ENCODE measurements at places on chromosomes 2 and 18.

DNA sequence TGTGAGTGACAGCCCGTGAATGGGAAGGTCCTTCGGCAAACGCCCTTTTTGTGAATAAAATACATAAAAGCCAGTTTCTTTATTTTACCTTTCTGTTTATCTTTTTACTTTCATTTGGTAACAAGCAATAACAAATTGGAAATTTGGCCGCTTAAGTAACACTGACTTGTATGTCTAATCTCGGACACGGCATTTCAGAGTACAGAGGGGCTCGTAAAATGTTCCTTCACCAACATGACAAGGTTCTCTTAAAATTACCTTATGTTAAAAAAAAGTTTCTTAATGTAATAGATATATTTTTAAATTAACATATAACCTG, 558 bp upstream of the NEMP2 start:
- DNase-seq = no peak

DNA sequence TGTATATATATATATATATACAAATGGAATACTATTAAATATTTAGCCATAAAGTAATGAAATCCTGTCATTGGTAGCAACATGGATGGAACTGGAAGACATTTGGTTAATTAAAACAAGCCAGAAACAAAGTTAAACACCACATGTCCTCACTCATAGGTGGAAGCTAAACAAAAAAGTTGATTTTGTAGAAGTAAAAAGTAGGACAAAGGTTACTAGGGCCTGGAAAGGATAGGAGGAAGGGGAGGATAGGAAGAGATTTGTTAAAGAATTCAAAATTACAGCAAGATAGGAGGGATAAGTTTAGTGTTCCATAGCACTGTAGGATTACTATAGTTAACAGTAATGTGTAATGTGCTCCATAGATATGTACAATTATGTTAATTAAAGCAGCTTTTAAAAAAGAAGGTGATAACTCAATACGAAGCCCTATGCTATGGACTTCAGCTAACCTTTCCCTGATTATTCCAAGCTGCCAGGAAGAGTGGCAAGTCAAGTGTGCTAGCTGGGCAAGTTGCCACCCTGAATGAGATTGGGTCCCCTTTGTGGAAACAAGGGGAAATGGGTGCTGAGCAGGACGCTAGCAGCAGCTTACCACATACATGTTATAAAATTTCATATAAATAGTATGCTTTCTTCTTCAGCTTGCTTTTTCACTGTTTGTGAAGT, 12.3 kb downstream of the MERTK start:
- DNase-seq = no peak

DNA sequence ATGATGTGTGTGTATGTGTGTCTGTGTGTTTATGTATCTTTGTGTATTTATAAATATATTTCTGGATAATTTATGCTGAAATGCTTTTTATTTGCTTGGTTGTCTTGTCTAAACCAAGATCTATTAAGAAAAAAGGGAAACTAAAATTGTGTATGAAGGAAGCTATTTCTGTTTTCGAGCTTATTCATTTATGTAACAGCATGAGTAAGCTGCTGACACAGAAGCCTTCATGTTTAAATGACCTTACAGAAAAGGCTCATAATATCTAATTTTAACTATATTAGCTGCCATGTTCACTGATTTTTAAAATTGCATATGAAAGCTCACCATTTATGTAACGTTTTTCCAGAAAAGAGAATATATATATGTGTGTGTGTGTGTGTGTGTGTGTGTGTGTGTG, 392.8 kb downstream of the PTH2R start:
- DNase-seq = no peak

DNA sequence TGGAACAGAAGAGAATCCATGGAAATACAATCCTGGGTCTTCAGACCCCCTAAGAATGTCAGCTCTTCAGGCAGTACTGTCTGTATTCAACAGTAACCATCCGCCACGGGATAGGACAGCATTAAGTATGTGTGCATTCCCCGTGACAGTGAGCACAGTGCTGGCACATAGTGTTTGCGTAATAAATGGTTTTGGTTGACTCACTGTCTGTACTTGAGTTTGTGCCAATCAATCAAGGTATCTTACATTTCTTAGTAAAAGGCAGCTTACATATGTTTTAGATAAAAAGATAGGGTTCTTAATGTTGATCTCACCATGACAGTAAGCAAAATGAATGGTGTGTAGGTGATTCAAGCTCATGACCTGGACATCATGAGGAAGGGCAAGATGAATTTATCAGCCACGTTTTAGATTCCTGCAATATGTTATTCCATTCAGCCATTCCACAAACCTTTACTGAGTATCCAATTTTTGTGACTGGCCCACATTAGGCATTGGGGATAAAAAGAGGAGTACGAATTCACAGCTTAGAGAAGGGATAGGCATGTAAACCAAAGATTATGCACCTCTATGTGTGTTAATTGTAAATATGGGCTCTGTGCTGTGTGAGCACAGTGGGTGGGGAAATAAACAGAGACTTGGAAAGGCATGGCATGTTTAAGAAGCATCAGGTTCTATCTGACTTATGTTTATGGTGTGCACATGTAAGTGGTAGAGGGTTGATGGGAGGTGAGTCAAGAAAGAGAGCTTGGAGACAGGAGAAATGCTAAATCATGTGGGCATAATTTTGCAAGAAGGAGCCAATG, 258.8 kb downstream of the SLC8A1 start:
- no peak for DNase-seq

DNA sequence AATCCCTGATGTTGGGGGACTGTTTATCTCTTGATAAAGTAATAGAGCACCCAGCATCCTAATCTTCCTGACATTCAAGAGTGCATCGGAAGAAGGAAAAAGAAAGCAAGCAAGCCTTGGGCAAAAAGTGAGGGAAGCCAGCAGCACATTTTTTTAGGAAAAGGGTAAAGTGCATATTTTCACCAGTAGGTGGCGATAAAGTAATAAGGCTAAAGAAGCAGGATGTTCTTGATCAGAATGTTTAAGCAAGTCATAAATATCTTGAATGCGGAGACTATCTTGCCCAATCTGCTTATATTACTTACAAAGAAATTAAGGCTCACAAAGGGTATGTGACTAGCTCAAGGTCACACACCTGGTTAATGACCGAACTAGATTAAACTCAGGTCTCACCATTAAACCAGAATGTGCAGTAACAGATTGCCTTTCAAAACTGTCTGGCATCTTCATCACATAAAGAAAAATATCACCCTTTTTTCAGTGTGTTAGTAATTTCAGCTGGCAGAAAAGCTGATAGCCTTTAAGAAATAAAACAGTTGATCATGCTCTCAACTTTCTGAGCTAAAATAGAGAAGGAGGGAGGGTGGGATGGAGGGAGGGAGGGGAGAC, 83.8 kb downstream of the VIT start:
- DNase-seq = peak; percentile 33

GRCh38 chr2:237944302-237944701, 22.5 kb upstream of the UBE2F start:
- DNase-seq = no peak

DNA sequence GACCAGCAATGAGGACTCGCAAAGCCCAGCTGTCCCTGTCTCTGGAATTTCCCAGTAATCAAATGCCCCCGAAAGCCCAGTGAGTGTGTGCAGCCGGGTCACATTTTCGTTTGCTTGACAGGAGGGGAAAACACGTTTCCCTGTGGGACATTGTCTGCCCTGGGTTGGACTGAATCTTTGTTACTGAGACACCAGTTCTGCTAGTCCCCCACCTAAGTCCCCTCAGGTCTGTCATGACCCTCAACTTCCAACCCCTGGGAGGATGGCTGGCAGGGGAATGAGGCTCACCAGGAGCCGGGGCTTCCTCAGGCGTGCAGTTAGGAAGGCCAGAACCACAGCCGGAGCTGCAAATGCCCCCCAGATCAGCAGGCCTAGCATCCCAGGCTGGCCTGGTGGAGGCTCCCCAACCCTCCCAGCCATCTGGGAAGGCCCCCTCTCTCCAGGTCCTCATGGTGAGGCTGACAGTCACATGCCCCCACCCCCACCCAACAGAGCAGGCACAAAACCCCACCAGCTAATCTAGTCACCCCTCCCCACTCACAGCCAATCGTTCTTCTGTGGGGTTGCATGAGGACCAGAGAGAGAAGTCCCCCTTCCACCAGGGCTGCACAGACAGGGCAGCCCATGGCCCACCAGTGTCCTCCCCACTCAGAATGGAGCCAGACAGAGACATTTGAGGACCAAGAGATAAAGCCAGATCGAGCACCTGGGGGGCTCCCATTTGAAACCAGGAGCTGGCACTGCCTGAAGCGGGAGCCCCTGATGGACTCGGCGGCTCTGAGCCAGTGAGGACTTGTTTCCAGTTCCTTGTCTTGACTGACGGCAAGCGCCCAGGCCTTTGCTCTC, 33.6 kb downstream of the CYP26B1 start:
- no peak for DNase-seq

GRCh38 chr18:9884090-9884489, 1.7 kb upstream of the TXNDC2 start:
- no peak for DNase-seq

GRCh38 chr2:136254681-136255080, 136.7 kb upstream of the CXCR4 start:
- no peak for DNase-seq

DNA sequence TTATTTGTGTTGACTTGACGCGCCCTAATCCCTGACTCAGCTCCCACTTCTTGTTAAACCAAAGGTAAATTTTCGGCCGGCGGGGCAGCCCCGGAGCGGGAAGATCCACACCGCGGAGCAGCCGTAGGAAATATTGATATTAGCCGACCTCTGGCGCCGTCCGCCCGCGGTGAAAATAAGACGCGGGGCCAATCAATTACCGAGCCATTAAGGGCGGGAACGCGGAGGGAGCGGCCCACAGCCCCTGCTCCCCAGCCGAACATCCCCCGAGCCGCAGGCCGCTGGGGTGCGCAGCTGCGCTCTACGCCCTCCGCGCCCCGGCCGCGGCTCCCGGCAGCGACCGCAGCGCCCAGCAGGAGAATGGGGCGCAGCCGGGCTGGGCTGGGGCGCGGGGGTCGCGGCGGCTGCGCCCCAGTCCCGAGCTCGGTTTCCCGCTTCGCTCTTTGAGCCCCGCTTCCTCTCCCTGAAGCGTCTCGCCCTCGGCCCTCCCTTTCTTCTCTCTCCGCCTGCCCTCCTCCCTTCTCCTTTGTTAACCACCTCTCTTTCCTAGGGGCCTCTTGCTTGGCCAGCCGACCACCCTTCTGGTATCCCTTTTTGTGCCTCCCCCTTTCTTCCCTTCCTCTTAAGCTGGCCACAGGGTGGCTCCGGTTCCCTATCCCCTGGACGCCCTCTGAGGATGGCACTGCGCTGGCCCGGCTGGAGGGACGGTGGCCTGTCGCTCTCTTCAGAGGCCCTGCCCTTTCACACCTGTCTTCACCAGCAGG, 40.9 kb downstream of the CELF4 start:
- no peak for DNase-seq

GRCh38 chr2:149205143-149205542, 125.2 kb upstream of the LYPD6 start:
- no peak for DNase-seq

- no peak for DNase-seq
Measured at GRCh38 chr2:239114616-239115265, 266.9 kb downstream of the TWIST2 start.

DNA sequence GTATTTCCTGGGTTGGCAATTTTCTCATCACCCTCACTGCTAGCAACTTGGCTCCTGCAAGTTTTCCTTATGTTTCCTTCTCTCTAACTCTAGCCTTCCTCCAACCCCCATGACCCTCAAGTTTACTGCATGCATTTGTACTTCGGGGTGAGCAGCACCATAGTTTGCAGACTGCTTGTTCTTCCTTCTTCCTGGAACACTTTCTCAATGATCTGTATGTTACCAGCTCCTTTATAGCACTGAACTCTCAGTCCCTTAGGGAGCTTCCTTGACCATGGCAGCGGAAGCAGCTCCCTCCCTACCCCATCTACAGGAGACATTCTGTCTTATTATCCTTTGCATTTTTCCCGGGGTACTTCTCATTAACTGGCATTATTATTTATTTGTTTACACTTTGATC, 1089.5 kb upstream of the GYPC start:
- no peak for DNase-seq

DNA sequence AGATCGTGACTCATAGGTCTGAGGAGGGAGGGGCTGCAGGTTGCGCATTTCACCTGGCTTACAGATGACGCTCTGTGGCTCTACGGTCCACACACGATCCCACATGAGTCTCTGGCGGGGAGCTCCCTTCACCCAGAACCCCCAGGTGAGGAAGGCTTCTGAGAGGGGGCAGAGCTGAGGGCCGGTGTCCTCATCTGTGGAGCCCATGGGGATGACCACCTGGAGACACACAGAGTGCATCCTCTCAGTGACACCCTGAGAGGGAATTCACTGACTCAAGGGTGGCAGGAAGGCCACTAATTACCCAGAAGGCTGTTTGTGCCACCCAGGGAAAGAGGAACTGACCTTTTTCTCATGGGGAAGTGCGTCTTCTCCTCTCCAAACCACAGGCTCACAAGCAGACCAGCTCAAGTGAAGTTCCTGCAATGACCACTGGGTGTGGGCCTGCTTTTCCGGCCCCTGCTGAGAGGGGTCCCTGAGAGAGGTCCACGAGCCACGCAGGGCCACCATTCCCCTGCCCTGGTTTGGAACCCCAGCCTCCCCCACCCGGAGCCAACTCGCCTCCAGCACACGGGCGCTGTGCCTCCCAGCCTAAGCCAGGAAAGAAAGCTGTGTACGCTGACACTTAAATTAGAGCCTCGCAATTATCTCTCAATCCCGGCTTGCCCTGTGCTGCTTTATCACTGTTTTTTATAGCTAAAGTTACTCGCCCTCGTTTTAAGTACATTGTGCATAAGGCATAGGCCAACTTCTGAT, 114.1 kb downstream of the BCL11A start:
- no peak for DNase-seq

DNA sequence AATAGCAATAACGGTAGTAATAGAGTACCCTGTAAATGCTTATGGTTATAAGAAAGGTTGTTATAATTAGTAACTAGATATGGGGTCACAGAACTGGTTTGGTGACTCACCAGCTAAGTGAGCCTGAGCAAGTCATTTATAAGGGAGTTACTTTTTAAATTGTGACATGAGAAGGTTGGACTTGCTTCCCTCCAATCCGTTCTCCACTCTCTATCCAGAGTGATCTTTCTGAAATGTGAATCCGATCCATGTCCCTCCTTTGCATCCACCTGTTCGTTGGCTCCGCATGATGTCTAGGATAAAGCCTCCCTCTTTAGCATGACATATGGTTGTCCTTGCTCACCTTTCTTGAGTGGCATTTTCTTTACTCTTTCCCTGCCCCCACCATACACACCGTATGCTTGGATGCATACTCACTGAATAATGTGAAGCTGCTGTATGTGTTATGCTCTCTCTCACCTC, 83.1 kb downstream of the CDC42EP3 start:
- no peak for DNase-seq

- DNase-seq = no peak
Measured at GRCh38 chr2:132374961-132375360, 41.6 kb upstream of the GPR39 start.

GRCh38 chr2:237603049-237603717, 12.6 kb upstream of the RAB17 start:
- DNase-seq = no peak

Data from brain pericyte (primary cell).